Stimulated activated CD4-positive, alpha-beta T cell treated with anti-CD3 and anti-CD28 coated beads, Interleukin-4, amount 100 ng/mL, for 1 hour (primary cell): ENCODE measurements at places on chromosomes 7 and 10.
A peak's percentile ranks its signal among the peaks of the same experiment; 100 is the strongest.

- DNase-seq = no peak
Observed at GRCh38 chr10:6301488-6302075, 98.8 kb downstream of the PFKFB3 start.

DNA sequence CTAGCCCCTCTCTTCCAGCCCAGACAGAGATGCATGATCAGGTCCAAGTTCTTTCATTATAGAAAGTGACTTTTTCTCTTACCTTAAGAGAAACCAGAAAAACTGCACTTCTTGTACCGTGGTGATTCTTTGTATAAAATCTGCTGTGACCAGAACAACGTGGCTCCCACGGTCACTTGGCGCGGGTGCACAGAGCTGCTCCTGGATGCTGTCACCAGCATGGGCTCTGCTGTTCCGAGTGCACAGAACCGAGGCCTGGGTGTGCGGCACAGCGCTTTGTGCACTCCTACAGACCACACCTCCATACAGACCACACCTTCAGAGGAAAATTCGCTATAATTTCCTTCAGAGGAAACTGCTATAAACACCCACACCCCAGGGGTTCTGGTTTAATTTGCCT is 26.0 kb downstream of the VIPR2 start:
- DNase-seq = no peak

- no peak for DNase-seq
Observed at GRCh38 chr10:50379616-50380015, 128.3 kb upstream of the ASAH2 start.

DNA sequence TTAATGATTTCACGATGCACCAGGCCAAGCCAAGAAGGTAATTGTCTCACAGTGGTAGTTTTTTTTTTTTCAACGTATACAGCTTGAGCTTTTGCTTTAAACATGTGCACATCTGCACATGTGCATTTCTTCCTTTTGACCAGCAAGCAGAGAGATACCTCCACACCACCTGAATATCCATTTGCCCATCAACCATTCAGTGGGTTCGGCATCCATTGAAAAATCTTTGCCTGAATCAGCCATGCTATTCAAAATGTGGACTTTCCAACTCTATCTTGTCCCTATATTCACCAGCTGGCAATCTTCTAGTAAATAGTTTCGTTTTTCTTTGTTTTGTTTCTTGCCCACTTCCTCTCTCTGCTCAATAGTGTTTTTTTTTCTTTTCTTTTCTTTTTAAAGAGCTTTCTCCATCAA is 7.7 kb upstream of the TRA2A start:
- DNase-seq = no peak

GRCh38 chr7:156612930-156613329 is 27.6 kb upstream of the RNF32 start:
- DNase-seq = peak; percentile 59

DNA sequence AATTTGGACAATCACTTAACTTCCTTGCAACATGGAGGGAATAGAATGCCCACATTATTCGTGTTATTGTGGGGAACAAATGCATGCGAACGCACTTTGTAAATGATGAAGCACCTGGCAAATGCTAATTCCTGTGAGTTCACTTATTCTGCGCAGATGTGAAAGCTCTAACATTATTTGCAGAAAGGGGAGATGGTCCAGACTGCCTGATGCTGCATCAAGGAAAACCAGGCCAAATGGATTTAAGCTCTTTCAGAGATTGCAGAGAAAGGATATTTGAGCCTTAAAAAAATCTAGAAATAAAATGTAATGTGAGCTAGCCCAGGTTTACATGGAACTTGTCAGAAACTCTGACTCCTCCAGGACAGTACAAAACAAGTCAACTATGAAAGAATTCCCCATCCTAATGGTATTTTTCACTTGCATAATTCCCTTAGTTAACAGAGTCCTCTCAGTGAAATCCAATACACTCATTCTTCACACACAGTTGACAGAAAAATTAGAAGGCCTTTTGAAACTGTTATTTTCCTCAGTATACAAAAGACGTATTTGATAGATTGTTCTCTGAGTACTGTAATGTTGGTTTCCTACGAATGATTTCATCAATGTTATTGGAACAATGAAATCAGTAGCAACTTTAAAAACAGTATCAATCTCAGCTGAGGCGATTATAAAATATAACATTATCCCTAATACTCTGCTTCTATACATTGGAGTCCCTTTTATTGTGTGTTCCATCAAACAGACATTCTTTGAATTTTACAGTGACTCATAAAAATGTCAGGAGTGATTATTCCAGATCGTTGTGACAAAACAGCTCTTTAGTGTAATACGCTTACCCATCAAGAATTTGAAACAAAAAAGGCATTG is 136.3 kb upstream of the ANK3 start:
- DNase-seq = no peak

- no peak for DNase-seq
Observed at GRCh38 chr10:84607044-84607443, 278.7 kb downstream of the CCSER2 start.

GRCh38 chr10:116732573-116732972 is 9.8 kb downstream of the HSPA12A start:
- DNase-seq = no peak
